Dorsolateral prefrontal cortex (tissue), 122 donors: ENCODE measurements at places on chromosomes 1 and 21.

- no peak for DNase-seq
Measured at GRCh38 chr1:14822493-14822892, 224.0 kb downstream of the KAZN start.

DNA sequence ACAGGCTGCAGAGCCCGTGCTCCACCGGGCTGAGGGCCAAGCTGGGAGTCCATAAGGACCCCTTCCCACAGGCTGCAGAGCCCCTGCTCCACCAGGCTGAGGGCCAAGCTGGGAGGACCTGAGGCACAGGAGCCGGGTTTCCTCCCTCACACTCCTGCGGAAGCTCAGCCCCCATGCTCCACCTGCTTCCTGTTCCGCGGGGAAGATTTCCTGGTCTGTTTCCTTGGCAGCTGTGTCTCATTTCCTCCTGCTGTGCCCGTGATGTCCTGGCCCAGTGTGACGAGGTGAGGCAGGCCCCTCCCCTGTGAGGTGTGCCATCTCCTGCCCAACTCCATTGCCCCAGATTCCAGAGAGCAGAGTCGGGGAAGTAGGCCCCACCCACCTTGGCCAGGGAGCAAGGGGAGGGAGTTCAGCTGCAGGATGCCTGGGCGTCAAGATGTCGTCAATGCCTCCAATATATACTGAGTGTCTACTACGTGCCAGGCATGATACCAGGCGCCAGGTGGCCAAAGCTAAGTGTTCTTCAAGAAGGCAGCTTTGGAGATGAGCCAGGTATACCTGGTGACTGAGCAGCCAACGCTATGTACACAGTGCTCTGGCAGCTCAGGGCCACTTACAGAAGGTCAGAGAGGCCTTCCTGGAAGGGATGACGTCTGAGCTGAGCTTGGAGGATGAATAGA, 58.8 kb downstream of the NAV1 start:
- DNase-seq = peak; percentile 30

GRCh38 chr1:43354936-43355335, 3.8 kb upstream of the CDC20 start:
- no peak for DNase-seq

GRCh38 chr1:168921629-168922028, 184.9 kb upstream of the ATP1B1 start:
- DNase-seq = no peak

GRCh38 chr1:44798481-44799365, 1.5 kb upstream of the PLK3 start:
- DNase-seq = no peak

DNA sequence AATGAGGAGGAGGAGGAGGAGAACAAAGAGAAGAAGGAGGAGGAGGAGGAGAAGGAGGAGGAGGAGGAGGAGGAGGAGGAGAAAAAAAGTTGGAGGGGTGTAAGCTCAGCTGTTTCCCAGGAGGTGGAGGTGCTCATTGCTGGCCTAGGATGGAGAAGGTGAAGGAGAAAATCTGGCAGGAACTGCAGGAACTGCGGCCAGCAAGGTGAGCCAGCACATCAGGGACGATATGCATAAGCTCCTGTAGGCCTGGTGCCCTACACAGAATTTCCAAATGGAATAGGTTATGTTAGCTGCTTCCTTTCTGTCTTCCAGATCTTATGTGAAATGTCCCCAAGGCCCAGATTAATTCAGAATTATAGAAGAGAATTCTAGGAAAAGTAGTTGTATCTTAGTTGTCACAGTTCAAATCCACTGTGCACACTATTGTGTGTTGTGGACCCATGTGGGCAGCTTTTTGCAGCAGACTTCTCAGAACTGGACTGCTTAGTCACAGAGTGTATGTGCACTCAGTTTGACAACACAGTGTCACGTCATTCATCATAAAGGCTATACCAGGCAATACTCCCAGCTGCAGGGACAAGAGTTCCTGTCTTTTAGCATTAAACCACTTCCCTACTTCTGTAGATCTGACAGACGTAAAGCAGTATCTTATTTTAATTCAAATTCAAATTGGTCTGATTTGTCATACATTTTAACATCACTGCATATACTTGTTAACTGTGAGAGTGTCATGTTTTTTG, 303.7 kb downstream of the HLX start:
- DNase-seq = no peak

- DNase-seq = no peak
Measured at GRCh38 chr1:11680270-11681070, 478 bp downstream of the MAD2L2 start.

GRCh38 chr1:208615371-208615770, 371.2 kb upstream of the PLXNA2 start:
- DNase-seq = no peak

- no peak for DNase-seq
Measured at GRCh38 chr1:185050823-185051451, 5.6 kb downstream of the RNF2 start.

GRCh38 chr1:222772996-222773379, 36.0 kb downstream of the FAM177B start:
- DNase-seq = no peak

DNA sequence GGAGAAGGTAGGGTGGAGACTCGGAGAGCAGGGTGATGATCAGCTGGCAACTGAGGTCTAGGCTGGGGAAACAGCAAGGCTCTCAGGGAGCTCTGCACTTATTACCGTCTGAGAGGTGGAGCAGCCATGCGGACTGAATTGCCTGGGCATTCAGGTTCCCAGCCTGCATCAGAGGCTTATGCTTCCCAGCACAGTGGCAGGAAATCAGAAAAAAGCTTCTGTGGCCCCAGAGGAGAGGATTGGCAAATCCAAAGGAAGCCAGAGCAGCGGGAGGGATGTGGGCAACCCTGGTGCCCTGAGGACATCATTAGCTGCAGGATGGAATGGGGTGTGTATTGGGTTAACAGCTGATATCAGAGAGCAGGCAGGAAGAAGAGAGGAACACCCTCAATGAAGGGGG, 374.1 kb upstream of the POU3F1 start:
- DNase-seq = no peak
